ENCODE measurements at places on chromosomes 7 and 10.

DNA sequence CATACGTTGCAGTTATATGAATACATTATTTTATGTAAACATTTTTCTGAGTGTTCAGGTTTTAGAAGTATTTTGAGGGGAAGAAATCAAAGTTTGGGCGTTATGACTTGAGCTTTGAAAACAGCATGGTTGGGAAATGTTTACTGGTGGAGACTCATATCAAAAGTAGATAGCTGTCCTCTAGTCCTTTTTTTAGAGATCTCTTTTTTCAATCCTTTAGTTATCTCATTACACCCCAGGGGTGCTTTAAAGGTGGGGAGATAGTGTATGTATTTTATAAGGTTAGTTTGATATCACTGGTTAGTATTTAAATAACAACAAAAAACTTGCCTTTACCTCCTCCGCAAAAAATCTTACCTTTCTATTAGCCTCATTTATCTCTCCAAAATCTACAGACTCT, 2.3 kb downstream of the DMTF1 start:
- DNase-seq: no peak

DNA sequence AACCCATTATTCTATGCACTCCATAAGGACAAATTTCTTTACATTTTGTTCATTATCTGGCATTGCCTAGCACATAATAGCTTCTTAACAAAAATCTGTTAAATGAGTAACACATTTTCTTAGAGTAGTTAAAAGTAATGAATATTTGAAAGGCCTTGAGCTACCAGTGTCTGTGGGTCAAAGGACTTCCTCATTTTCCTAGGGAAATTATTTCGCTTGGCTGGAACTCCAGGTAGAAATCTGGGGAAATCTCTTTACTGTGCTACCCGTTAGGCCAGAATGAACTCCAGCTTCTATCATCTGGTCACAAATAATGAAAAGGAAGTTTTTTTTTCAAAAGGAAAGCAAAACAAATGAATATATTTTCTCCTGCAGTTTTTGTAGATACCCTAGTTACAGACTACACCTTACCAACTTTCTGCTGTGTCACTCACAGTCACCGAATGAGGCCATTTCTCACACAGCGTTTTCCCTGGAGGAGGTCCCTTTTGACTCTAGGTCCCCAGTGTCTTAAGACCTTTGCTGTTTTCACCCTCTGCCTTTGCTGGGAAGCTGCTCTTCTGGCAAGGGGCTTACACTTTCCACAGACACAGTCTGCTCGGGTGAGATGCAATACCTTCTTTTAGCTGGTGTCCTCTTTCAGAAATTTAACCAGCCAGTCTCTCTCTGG, 1.6 kb downstream of the SAMD9L start:
- DNase-seq: no peak

- no peak for DNase-seq
Measured at GRCh38 chr10:61284222-61284890, 168.8 kb downstream of the TMEM26 start.

- DNase-seq: no peak
Measured at GRCh38 chr10:79187121-79187940, 118.6 kb downstream of the ZMIZ1 start.

DNA sequence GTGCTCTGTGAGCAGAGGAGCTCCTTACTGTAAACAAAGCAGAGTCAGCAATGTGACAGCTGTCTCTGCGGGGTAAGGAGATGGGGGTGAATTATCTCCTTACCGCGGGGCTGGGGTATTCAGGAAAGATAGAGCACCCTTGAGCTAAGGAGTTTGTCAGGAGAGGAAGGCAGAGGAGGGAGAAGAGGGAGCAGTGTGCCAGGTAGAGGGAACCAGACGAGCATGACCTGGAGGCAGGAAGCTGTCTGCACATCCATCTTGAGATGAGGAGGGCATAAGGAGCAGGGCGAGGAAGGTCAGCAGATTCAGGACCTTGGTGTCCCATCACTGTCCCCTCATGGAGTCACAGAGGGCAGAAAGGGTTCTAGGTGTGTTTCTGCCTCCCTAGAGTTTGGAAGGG, 32.5 kb upstream of the GPR26 start:
- no peak for DNase-seq

- no peak for DNase-seq
Measured at GRCh38 chr7:117669818-117670217, 190.0 kb downstream of the CFTR start.
